ENCODE measurements at places on chromosomes 6 and 20.

DNA sequence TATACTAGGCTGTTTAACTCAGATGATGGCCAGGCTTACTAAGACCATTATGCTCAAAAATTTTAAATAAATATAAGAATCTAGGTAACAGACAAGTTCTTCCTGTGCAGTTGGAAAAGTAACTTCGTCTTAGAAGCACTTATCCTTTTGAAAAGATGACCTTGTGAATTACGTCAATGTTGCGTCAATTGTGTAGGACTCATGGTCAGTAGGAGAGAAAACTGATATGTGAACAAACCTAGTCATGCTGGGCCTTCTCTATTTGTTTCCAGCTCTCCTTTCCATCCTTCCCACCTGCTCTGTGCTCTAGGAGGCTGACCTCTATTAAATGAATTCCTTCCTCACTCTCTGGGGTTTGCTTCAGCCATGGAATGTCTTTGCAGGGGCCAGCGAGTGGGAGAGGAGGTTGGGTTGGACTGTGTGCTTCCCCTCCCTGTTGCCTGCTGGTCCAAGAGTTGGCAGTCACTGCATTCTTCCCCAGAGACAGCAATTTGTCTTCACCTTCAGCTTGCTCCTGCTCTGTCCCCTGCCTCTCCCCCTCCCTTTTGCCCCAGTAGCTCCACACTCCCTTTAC lies 128.0 kb upstream of the TNFAIP3 start:
- no peak for DNase-seq

DNA sequence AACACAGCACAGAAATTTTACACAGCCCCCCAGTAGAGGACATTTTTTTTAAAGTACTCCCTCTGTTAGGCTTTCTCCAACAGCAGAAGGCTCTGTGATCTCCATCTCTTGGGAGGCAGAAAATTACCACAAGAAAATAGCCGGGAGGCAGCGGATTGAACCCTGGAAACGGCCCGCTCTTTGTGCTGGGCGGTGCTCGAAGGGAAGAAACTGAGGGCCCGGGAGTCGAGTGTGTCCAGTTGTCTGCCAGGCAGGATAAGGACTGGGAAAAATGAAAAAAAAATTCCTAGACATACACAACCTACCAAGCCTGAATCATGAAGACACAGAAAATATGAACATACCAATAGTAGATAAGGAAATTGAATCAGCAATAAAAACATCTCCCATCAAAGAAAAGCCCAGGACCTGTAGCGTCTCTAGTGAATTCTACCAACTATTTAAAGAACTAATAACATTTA lies 31.5 kb downstream of the POM121L2 start:
- no peak for DNase-seq

- no peak for DNase-seq
Measured at GRCh38 chr6:139297921-139298320, 6.1 kb upstream of the TXLNB start.

- no peak for DNase-seq
Measured at GRCh38 chr20:37921341-37921929, 18.5 kb downstream of the VSTM2L start.

- DNase-seq: no peak
Measured at GRCh38 chr6:158028876-158029275, 47.2 kb downstream of the SYNJ2 start.
